Neural progenitor cell (in vitro differentiated cells): ENCODE measurements at places on chromosomes 6 and 20. TPM values are rescaled to one million over a fixed set of nuclear protein-coding genes. Genes with fewer than 3 reads are reported as not detected.

The SLC25A27 gene
- total RNA-seq, result 25.9 and 47.7 TPM in 2 replicates

DNA sequence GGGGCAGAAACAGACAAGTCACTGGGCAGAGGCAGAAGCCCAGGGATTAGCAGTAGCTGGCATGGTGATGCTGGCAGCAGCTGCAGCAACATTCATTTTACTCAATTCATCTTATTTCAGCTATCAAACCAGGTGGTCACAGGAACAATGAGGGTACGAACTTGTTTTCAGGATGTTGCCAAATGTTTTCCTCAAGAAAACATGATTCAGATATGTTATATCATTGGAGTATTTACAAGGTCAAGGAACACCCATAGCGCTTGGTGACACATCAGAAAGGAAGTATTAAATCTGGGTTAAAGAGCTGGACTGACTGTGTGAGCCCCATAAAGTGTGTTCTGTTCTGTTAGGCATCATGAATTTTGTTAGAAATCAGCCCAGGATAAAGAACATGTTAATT lies 456.9 kb upstream of the ID4 start:
- no peak for DNase-seq

DNA sequence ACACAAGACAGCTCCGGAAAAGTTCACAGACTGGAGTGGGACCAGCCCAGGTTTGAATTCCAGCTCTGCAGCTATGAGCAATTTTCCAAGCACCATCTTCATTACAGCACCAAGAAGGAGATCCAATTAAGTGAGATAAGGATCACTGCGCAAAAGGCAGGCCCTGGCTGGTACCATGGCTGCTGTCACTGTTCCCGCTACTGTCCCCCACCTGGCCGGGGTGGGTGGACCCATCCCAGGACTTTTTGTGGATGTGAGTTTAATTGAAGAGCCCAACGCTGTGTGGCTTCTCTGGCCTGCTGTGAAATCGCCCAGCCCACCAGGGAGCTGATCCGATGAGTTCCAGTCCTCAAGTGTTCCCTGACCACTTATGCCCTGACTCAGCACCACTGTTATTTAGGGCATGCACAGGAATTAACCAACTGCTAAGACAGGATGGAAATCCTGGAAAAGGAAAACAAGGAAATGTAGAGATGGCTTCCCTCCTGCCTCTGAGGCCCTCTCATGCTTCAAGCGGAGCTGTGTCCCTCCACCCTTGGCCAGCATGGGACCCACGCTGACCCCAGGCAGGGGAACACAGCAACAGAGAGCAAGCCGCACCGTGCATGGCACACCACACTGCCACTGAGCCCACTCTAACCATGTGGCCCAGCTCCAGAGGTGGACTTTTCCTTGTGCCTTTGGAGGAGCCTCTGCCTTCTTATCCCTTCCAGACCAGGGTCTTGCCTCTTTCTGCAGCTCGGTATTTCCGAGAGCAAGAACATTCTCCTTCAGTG lies 150.0 kb upstream of the CST7 start:
- DNase-seq, result no peak

The BHLHE23 gene
- total RNA-seq, result 0.22 TPM in 1 of 2 replicates, not detected in the other

DNA sequence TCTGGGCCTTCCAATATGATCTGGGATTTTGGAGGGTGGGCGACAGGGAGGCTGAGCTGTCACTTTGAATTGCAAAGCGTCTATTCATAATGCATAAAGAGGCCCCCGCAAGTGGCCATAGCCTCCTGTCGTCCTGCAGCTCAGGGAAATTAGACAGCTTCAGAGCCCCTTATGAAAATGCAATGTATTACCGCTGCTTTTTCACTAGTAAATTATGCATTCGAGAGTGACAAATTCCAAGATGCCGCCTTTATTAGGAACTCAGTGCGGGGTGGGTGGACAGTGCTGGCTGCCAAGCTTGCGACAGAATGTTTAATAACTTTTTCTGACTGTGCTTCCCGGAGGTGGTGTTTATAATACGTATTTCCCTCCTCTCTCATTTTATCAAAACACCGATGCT lies 168.5 kb downstream of the DHX35 start:
- DNase-seq, result no peak

GRCh38 chr6:95660544-95660943 lies 83.2 kb downstream of the MANEA start:
- no peak for DNase-seq

The ZNF391 gene
- total RNA-seq, result 9.6 and 16.5 TPM in 2 replicates

- DNase-seq, result no peak
These were observed 52.6 kb downstream of the CNKSR3 start for GRCh38 chr6:154457881-154458284.

DNA sequence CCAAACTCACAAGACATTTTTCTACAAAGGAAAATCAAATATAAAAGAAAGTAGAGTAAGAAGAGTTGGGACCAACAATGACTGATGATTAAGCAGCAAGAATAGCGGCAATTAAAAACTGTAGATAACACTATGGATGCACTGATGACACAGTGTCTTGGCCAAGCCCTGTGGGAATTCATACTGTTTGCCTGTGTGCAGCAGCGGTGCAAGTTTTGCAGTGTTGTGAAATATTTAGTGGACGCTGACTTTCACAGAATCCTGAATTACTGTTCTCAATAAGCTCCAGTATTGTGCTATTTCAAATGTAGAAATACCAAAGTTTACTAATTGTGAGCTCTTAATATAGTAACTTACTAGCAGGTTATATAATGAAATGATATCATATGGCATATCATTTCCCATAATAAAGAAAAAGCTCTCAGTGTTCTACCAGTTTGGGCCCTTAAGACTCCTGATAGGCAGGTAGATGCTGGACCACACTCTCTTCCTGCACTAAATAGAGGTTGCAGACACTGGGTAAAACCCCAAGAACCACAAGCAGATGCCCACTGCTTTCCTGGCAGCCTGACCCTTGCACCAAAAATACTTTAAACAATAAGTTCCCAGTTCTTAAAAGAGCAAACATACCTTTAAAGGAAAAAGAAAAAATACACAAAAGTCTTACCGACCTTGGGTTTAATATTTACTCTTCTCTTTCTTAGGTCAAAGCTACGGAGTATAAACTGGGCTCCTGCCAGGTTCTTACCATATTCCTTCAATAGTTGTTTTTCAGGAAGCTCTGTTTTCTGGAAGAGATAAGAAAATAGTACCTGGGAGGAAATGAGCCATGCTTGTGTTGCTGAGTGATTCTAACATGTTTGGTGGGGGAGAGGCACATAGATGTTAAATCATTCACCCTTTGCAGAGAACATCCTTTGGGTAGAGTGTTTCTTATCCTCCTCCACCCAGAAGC lies 41.6 kb downstream of the ANKEF1 start:
- DNase-seq, result no peak

The PLCG1 gene
- total RNA-seq, result 146 and 265 TPM in 2 replicates

DNA sequence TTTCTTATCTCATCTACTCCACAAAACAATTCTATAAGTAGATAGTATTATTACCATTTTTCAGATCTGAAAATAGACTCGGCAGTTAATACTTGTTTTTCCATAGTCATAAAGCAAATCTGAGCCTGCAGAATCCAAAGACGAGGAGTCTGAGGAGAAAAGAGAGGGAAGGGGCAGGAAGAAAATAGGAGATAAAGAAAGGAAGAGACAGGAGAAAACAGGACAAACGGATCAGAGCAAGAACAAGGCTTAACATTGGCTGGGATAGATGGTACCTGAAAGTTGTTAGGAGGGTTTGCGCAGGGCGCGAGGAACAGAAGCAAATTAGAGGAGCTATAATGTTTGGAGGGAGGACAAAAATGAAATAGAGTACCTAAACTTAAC lies 639 bp upstream of the PPIL1 start:
- no peak for DNase-seq

The TRIM31 gene
- total RNA-seq, result not detected in 2 replicates

The VGLL2 gene
- not detected in 2 replicates for total RNA-seq

The LTA gene
- not detected in 2 replicates for total RNA-seq

DNA sequence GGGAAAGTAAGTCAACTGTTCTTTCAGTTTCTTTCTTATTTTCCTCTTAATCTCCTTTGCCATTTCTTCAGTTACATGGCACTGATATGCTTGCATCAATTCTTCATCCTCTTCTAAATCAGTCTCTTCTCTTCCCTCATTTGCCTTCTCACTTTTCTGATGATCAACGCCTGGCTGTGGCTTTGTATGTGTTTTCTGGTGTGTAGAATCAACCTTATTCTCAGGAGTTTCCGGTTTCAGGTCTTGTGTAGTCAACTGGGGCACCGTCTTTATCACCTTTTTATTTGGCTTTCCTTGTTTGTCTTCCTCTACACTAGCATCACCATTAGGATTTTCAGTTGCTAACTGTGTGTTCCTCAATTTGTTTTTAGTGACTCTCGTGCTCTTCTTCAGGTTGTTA lies 31.6 kb downstream of the AHI1 start:
- DNase-seq, result no peak

- DNase-seq, result no peak
These were observed 8.0 kb downstream of the MTG2 start for GRCh38 chr20:62190639-62191411.

GRCh38 chr20:63711085-63711645 lies 3.3 kb downstream of the ZGPAT start:
- no peak for DNase-seq

DNA sequence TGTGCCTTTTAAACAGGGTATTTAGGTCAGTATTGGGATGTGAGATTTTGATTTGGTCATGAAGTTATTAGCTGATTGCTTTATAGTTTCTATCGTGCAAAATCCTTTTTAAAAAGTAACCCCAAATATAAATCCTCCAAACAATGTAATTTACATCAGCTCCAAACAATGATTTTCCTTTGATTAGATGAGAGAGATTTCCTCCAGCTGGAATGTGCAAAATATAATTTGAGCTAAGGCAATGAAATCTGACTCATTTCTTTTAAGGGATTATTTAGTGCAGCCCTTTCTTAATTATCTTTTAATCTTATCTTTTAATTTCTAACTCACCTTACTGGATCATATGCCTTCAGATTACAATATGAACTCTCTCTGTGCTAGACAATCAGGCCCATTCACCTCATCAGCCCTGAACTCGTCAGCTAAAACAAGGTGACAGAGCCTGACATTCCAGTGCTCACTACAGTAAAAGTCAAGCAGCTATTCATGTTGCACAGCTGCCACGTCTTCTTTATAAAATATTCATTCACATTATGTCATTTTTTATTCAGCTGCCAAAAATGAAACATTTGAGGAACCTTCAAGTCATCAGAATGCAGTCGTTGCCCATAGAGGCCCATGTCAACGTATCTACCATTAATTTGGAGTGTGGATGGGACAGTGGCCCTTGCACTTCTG lies 440.1 kb downstream of the CBLN4 start:
- no peak for DNase-seq

DNA sequence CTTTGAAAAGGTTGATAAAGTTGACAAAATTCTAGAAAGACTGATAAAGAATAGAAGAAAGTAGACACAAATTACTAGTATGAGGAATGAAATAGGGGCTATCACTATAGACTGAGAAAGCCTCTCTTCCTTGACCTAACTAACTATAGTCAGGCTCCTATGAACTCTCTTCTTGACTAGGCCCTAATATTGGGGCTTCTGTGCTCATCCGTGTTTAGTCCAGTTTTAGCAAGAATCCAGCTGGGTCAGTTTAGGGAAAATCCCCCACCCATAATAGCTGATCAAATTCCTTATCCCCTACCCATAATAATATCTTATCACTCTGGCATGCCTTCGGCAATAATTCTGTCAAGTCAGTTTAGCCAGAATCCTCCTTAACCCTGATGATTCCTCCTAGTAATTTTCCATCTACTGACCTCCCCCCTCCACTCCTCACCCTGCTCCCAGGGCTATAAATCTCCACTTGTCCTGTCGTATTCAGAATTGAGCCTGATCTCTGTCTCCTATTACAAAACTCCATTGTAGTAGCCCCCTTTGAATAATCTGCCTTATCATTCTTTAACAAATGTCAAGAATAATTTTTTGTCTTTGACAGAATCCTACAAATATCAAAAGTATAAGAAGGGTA lies 138.1 kb downstream of the TFAP2A start:
- DNase-seq, result no peak

GRCh38 chr20:48025051-48025515 lies 239.8 kb upstream of the SULF2 start:
- DNase-seq, result peak; percentile 49

GRCh38 chr20:48421547-48421946 lies 406.3 kb downstream of the PREX1 start:
- no peak for DNase-seq

DNA sequence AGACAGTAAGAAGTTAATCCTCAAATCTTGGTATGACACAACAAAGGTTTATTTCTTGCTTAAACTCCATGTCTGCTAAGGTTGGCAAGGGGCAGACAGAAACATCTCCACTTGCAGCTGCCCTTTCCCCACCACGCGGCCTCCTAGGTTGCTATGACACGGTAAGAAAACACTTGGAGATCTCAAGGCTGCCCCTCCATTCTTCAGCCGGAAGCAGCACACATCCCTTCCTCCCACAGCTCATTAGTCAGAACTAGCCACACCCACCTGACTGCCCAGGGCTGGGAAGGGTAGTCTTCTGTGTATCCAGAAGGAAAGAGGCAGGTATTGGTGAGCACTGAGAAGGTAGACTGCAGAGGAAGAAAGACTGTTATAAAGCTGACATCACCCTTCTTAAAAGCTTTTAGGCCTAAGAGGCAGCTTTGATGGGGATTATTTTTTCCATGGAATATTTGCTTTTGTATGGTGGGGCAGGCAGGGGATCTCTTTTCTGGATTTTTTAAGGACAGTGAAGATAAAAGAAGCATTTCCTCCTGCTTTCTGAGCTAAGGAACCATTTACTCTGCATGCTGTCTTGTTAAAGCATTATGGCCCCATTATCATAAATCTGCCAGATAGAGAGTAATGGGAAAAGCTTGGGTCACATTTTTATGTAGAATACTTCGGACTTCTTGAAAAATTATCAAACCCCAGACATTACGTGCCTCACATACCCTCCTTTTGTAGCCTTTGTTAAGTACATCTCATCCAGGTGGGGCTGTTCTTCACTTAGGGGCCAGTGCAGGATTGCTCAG lies 41.6 kb downstream of the MRAP2 start:
- peak; percentile 26 for DNase-seq

DNA sequence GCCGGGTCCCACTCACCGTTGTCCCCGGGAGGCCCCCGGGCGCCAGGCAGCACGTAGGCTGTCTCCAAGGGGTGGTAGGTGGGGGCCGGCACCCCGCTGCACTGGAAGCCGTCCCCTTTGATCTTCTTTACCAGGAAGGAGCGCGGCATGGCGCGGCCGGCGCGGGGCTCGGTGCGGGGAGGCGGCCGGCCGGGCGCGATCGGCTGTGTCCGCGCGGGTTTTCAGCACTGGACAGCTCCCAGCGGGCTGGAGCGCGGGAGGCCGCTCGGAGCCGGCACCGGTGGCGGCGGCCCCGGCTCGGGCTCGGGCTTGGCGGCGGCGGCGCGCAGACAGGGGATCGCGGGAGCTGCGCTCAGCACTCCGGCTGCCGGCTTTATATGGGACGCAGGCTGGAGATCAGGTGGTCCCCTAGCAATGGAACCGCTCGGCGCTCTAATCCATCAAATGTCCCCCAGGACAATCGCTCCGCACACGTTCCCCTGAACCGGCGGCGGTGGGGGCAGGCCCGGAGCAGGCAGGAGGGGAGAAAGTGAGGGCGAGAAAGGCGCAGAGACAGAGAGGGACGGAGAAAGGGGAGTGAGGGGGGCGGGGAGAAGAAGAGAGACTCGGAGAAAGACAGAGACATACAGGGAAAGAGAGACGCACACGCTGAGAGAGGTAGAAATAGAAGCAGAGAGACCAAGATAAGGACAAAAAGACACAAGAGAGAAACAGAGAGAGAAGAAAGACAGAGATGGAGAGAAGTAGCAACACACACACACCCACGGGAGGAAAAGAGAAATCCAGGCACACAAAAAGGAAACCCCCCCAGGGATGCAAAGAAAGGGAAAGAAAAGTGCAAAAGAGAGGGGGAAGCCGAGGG lies at the start of gene SCRT2:
SCRT2 (minus strand) TSS at position 350 of the 862 bp plus-strand sequence; CDS start at position 149, 201 bp downstream.
- DNase-seq, result peak; percentile 95

- no peak for DNase-seq
These were observed 579.5 kb downstream of the TFAP2B start for GRCh38 chr6:51398064-51398705.

The PRL gene
- not detected in 2 replicates for total RNA-seq

The GPX5 gene
- total RNA-seq, result not detected in 2 replicates
